ENCODE measurements at places on chromosomes 13 and 19.

- no peak for DNase-seq
Measured at GRCh38 chr13:20090349-20090748, 70.5 kb downstream of the GJA3 start.

DNA sequence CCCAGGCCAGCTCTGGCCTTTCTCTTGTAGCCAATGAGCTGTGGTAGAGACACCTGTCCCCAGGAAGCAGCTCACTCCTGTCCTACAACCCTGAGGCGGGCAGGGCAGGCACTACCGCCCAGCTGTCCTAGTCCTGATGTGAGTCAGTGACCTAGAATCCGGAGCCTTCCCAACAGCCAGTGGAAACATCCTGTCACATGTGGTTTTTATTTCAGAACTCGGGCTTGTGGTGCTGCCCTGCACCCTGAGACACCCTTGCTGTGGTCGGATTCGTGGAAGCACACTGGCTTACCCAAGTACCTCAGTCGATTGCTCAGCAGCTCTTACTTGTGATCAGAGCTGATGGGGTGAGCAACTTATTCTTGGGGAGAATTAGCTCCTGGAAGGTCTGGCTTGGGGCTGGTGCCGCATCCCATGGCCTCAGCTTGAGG lies 83.6 kb upstream of the ARHGEF7 start:
- DNase-seq: no peak

GRCh38 chr13:102572323-102572722 lies 24.5 kb upstream of the TPP2 start:
- DNase-seq: no peak

GRCh38 chr19:35462476-35462953 lies 14.5 kb downstream of the FFAR2 start:
- peak; percentile 78 for DNase-seq

- DNase-seq: no peak
Measured at GRCh38 chr19:39157275-39157996, 31.9 kb downstream of the PAK4 start.

- no peak for DNase-seq
Measured at GRCh38 chr13:111472083-111472482, 151.6 kb downstream of the TEX29 start.

- DNase-seq: no peak
Measured at GRCh38 chr13:104024416-104025170, 958.4 kb upstream of the SLC10A2 start.

DNA sequence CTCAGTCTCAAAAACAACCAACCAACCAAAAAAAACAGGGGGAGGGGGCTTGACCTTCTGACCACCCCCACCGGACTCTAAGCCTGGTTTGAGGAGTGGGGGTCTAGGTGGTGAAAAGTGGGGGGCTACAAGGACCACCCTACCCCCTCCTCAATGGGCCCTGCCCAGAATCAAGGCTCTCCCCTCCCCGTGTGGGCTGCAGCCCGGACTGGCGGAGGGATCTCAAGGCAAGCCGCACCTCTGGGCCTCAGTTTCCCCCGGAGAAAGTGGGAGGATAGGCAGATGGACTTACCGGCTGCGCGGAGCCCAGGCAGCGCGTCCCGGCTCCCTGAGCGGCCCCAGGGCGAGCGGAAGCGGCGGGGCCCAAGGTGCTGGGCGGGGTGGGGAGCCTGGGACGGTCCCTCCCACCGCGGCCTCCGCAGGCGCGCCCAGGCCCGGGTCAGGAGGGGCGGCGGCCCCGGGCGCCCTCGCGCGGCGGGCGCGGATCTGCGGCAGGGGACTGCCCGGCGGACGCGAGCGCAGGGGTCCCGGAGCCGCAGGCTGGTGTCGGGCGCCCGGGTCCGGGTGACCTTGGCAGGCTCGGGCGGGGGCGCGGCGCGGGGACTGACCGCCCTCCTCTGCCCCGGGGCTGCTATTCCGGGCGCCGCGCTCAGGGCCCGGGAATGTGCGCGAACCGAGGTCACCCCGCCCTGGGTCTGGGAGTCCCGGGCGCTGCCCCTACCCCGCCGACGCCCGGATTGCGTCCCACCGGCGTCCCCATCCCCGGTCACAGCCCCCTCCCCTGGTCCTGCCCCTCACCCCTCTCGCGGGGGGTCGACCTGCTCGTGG lies at the start of gene ADAMTSL5:
ADAMTSL5 (minus strand) TSS at position 349 of the 828 bp plus-strand sequence. CDS start 2,076 bp downstream, outside the sequence.
- no peak for DNase-seq

DNA sequence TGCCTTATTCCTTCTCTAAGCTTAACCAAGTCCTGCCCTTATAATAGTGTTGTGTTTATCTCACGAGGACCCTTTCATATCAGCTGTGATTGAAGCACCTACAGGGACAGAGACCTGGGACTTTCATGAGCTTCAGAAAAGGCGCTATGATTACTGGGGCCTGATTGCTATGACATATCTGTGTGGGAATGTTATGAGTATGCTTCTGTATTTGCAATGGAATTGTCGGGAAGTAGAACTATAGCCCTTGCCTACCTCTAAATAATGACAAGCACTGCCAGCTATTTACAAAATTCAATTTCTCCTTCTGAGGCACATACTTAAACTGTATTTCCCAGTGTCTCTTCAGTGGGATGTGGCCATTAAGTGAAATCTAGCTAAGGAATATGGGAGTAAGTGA lies 191.5 kb downstream of the LHFPL6 start:
- DNase-seq: no peak

- no peak for DNase-seq
Measured at GRCh38 chr19:28296506-28296905, 916.4 kb downstream of the UQCRFS1 start.

DNA sequence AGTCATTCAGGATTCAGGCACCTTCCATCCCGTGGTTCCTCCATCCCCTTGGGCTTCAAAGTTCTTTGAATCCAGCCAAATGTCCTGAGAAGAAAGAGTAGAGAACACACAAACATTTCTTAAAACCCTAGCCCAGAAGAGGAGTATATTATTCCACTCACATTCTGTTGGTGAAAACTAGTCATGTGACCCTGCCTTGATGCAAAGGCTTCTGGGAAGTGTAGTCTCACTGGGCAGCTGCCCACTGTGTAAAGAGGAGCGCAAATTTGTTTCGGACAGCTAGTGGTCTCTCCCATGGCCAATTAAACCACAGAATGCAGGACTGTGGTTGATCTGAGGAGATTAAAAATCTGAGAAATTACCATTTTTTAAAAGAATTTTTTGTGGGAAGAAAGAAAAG lies 304.4 kb downstream of the SUCLA2 start:
- DNase-seq: no peak

Data from SIG-M5 (cell line).